ENCODE measurements at places on chromosomes 7 and 10.

- DNase-seq: peak; percentile 71
These were observed 191.4 kb downstream of the FAM107B start for GRCh38 chr10:14583252-14583651.

DNA sequence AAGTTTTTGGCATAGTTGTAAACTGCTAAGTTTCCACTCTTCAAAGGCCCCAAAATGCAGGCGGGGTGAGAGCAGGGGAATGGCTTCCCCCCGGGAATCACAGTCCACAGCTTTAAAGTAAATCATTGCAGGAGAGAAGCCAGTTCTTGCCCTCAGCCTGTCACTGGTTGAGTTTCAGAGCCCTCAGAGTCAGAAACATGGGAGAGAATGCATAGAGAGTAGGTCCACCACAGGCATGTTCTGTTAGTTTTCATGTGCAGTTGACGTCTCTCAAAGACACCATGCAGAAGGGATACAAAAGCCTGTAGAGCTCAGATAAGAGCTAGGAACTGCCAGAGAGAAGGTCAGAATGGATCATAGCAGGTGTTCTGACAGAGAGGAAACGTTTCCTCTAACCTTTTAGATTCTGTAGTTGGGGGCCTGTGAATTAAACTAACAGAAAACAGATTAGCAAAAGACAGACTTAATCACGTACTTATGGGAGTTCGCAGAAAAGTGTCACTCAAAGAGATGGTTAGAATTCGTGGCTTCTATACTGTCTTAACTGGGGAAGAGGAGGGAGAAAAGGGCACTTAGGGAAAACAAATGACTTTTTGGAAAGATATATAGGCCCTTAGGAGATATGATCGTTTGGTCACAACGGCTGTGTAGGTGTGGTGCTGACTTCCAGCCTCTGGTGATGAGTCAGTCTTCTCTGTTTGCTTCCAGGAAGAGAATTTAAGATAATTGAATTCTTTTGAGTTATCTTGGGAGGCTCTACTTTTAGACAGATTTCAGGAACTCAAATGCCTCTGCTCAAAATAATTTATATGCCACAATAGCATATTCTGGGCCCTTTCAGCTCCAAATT lies 48.0 kb upstream of the MSRB2 start:
- no peak for DNase-seq

GRCh38 chr7:55375237-55375636 lies 10.1 kb downstream of the LANCL2 start:
- DNase-seq: no peak

- no peak for DNase-seq
These were observed 100.5 kb upstream of the PPIF start for GRCh38 chr10:79246606-79247275.

DNA sequence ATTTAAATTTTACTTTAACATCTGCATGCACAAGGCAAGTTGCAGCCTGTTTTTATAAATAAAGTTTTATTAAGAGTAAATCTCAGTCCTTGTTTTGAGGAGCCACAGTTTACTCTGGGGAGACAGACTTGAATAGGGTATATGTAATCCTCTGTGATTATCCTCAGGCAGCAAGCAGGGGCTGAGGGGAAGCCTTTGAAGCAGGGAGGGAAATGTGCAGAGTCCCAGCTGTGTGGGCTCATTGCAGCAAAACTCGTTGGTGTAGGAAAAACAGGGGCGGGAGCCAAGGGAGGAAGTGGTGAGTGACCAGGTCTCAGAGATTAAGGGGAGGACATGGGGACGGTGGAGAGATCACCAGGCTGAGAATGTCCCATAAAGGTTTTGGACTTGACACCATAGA lies 34.3 kb upstream of the SMC3 start:
- no peak for DNase-seq

DNA sequence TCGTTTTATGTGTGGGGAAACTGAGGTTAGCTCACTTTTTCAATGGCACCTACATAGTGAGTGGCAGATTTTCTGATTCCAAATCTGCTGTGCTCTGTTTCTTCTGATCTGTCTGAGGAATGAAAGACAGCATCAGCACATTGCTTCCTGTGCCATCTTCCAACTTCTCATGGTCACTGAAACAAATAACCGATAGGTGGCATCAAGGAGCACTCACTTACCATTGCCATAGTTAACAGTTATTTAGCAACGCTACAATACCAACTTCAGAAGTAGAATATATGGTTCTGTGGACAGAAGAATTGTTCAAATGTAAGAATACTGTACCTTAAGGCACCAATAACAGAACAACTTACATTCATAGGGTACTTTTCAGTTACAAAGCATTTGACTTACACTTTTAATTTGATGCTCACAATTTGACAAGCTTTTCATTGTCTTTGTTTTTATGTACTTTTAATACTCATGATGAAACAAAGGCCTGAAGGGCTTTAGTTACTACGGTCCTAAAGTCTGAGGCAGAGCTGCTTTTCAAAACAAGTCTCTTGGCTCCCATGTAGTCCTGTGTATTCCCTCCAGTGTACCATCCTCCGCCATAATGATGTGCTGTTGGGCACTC lies 228.9 kb upstream of the TCF7L2 start:
- DNase-seq: no peak

- DNase-seq: no peak
These were observed 71.7 kb downstream of the TAF3 start for GRCh38 chr10:7889947-7890542.

DNA sequence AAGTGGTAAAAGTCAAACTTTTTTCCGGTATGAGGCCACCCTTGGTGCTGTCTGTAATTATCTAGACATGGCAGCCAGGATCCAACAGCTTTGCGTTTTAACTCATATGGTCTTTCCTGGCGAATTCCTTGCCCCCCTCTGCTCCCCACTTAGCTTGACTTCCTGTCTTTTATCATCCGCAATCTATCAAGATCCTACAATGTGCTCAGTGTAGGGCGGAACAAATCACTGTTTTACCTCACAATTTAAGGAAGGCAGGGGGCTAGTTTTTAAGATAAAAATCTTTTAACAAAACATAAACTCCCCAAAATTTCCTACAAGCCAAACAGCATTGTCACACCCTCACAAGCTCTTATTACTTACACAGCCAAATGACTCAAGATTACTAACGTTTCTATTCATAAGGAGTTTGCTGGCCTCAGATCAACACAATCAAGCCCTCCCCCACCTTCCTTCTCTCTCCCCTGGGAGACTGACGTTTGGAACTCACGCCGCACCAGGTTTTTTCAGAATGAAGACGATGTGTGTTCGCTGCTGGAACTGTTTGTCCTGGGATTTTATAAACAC lies 1.3 kb upstream of the CDK14 start:
- no peak for DNase-seq

DNA sequence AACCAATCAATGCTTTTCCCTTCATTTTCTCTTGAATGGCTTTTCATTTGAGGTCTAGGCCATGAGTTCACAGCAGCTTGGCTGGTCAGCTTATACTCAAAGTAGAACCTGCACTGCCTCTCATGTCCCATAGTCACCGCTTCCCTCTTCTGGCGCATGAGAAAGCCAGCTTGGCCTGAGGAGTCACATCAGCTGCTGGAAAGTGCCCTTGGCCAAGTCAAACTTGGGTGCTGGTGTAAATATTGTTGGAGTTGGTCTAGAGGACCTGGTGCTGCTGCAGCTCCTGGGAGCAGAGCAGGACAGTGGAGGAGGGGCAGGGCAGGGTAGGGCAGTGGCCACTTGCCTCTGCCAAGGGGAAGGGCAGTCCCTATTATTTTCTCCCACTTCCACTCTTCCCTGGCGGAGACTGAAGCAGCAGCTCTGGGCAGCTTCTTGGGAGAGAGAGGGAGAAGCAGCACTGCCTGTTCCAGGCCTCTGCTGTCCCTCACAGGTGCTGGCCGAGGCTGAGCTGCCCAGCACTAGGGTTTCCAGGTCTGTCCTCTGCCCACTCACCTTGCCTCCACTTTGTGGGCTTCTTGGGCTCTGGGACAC lies 12.8 kb downstream of the UBE2D4 start:
- DNase-seq: no peak

GRCh38 chr7:73446682-73447081 lies 13.1 kb downstream of the FZD9 start:
- DNase-seq: no peak

DNA sequence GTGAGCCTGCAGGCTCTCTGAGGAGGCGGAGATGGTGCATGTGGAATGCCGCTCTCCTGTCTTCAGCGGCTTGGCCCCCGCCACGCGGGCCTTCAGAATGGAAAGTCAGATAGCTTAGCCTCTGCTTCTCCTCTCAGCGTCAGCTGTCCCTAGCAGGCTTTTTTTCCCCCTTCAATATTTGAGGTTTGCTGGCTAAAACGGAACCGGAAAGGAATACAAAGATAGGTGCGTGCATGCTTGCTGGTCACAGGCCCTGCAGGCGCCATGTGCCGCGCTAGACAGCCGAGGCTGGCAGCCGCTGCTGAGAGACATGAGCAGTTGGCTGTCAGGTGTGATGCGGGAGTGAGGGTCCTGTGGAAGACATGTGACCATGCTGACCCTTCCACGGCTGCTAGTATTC lies 161.2 kb upstream of the COBL start:
- DNase-seq: no peak

Data from activated T-helper 1 cell treated with anti-CD3 and anti-CD28 coated beads, Interleukin-2, amount 50 U/mL, for 16 hours (primary cell).